Stimulated activated CD4-positive, alpha-beta T cell treated with anti-CD3 and anti-CD28 coated beads, Interleukin-2, amount 100 ng/mL, for 48 hours (primary cell): ENCODE measurements at places on chromosomes 7 and 10.

- DNase-seq = no peak
These were observed 178.5 kb downstream of the EBF3 start for GRCh38 chr10:129785536-129785981.

DNA sequence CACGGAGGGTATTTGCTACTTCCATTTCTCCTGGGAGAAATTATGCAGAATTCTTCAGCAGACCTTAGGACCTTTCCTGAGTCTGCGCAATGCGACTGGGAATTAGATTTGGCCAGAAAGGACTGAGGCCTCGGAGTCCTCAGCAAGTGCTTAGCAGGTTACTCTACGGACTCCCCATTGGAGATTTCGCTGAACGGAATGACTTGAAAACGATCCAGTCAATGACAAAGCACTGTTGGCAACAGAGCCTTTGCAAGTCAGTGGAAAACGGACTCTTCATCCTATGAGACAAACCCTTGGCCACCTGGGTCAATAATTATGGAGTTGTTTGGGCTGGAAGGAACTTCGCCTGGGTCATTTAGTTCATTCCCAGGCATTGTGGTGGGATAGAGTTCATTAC, 107.4 kb downstream of the FAM204A start:
- DNase-seq = no peak

GRCh38 chr7:13737563-13737962, 251.9 kb downstream of the ETV1 start:
- DNase-seq = no peak

GRCh38 chr10:49679480-49679893, at the start of gene C10orf53:
Gene C10orf53 (plus strand): TSS chr10:49679651. CDS start chr10:49679698, 47 bp downstream.
- DNase-seq = no peak

GRCh38 chr7:112176241-112176640, 30.0 kb downstream of the DOCK4 start:
- no peak for DNase-seq

- DNase-seq = no peak
These were observed 25.2 kb downstream of the DIP2C start for GRCh38 chr10:664301-664700.

DNA sequence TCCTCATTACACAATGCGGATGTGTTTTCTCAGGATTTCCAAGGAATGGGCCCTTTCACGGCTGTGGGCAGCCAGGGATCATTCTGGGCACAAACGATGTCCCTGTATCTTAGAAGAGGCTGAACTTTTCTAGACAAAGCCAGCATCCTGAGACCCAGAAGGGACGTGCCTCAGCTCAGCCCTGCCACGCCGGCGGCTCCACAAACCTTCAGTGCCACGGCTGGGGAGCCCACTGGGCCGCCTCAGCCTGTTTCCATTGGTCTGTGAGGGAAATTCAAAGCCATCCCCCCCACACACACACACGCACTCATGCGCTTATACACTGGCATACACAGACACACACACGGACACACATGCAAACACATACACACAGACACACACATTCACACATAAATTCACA, 344.9 kb upstream of the MKI67 start:
- DNase-seq = no peak

DNA sequence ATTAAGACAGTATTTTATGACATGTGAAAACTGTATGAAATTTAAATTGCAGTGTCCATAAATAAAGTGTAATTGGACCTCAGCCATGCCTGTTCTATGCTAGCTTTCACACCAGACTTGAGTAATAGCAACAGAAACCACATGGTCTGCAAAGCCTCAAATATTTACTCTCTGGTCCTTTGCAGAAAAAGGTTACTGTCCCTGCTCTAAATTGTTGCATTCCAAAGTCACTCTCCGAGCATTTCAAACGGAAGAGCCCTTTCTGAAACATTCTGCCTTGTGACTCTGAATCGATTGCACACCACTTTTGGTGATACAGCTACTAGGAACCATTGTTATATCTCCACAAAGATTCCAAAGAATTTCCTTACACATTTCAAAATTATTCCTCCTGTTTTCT, 81.0 kb upstream of the STK17A start:
- no peak for DNase-seq

- DNase-seq = no peak
These were observed 2.4 kb upstream of the VAX1 start for GRCh38 chr10:117140525-117140902.

DNA sequence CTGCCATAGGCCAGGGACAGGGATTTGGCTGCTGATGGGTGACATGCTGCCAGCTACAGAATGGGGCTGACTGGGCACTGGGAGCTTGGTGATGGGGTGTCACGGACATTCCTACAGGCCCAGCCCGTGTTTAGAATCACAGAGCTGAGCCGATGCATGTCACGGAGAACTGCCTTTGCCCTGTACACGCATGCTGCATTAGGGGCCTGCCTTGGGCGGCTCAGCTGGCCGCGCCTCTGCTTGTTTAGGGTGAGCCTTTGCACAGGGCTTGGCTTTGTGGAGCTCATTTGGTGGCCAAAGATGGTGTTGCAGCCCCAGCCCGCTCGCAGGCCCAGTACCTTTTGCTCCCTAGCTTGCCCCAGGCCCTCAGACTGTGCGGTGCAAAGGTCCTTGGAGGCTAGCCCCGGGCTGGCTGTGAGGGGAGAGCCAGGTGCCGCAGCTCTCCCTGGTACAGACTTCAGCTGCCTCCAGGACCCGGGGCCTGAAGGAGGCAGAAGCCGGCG, 108.4 kb upstream of the BTBD16 start:
- no peak for DNase-seq

GRCh38 chr7:22173685-22174573, 183.0 kb downstream of the RAPGEF5 start:
- no peak for DNase-seq

DNA sequence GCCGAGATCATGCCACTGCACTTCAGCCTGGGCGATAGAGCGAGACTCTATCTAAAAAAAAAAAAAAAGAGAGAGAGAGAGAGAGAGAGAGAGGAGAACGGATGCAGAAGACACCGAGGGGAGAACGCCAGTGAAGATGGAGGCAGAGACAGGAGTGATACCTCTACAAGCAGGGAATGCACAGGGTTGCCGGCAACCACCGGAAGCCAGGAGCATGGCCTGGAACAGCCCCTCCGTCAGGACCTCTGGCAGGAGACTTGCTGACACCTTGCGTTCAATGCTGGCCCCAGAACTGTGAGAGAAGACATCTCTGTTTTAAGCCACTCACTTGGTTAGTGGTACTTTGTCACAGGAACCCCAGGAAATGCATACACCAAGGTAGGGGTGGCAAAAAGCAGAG, 38.1 kb upstream of the DUSP5 start:
- DNase-seq = no peak

DNA sequence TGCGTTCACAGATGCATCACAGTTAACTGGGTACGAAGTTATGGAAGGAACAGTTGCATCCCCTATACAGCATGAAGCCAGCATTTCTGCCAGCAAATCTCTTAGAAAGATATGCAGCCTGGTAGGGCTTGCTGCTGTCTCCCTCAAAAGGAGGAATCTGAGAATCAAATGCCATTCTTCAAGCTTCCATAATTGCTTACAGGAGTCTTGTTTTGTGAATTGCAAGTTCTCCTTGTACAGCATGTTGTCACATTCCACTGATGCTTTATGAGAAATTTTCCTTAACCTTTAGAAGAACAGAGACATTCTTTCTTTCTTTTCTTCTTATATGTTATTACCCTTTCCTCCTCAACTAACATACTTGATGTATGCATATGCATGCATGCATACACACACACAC, 134.6 kb downstream of the CHRM2 start:
- no peak for DNase-seq

- DNase-seq = no peak
These were observed 313.6 kb upstream of the NPVF start for GRCh38 chr7:25541877-25542276.

- no peak for DNase-seq
These were observed 7.3 kb downstream of the RNF216 start for GRCh38 chr7:5774136-5774535.
